T-cell (primary cell): ENCODE measurements at places on chromosomes 7 and 10. TPM values are rescaled to one million over a fixed set of nuclear protein-coding genes. Genes with fewer than 3 reads are reported as not detected.

DNA sequence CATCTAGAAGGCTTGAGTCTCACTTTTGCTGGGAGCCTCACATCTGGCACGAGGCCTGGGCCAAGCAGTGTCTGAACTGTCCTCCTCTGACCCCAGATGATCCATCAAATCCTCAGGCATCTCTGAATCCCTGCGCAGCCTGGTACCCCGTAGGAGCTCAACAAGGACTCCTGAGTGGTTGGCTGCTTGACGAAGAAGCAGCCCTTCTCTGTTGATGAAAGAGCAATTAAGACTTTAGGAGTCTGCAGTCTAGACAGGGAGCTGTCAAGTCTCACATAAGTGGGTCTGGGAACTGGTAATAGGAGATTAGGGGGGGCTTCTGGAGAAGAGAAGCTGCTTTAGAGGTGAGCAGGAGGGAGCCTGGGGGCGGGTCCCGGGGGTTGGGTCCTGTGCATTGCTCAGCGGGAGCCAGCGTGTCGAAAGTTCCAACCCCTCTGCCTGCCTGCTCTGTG lies 326.0 kb downstream of the RPS24 start:
- no peak for DNase-seq

GRCh38 chr7:36080843-36081242 lies 72.2 kb upstream of the EEPD1 start:
- no peak for DNase-seq

DNA sequence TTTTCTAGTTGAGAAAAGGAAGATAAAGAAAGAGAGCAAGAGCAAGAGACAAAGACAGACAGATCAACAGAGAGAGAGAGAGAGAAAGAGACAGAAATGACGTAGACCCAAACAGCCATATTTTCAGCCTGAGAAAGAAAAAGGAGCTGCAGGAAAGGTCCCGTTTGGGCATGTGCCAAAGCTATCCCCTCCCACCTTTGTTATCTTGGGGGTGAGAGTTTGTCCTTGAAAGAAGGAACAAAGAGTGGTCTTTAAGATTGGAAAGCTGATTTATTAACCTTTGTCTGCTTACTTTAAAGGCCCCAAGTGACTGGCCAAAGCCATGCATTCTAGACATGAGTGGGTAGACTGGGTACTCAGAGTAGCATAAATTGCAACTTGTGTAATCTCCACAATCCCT lies 98.2 kb downstream of the AOAH start:
- DNase-seq: no peak

DNA sequence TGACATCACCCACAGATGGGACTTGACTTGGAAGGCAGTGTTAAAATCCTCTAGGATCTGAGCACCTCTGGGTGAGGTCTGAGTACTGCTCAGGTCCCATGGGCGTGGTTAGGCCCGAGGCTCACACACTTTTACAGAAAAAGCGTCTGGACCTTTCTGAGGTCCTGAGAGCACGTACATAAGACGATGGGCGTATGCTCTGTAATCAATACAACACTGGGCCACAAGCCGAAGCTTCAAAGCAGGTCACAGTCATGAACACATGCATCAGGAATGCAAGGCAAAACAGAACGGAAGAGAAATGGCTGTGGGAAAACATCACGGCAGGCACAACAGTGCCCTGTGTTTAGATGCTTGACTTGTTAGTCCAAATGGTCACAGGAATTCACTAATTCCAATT lies 112.2 kb downstream of the LARP4B start:
- DNase-seq: no peak

GRCh38 chr7:30799976-30800661 lies 28.9 kb downstream of the MINDY4 start:
- no peak for DNase-seq

GIMAP7 gene
- 84.2 TPM for total RNA-seq

SP8 gene
- total RNA-seq: not detected

KCNMA1 gene
- 0.14 TPM for total RNA-seq

ZNF107 gene
- 15.1 TPM for total RNA-seq

- DNase-seq: no peak
These were observed 61.6 kb downstream of the ZNF277 start for GRCh38 chr7:112267944-112268691.

DNA sequence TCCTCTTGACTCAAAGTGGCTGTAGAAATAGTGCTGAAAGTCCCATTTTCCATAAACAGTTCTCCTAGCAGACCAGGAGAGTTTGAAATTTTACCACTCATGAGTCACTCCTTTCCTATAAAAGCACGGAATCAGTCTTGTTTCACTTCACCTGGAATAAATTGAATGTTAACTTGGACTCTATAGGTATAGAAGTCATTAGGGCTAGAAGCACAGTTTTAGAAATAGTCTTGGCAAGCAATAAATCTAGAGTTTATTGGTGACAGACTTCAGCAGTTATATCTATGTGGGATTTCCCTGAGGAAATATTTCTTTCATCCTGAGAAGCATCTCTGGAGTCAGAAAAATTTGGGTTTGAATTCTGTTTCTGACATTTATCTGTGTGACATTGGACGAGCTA lies 212.4 kb downstream of the RNLS start:
- no peak for DNase-seq

DNA sequence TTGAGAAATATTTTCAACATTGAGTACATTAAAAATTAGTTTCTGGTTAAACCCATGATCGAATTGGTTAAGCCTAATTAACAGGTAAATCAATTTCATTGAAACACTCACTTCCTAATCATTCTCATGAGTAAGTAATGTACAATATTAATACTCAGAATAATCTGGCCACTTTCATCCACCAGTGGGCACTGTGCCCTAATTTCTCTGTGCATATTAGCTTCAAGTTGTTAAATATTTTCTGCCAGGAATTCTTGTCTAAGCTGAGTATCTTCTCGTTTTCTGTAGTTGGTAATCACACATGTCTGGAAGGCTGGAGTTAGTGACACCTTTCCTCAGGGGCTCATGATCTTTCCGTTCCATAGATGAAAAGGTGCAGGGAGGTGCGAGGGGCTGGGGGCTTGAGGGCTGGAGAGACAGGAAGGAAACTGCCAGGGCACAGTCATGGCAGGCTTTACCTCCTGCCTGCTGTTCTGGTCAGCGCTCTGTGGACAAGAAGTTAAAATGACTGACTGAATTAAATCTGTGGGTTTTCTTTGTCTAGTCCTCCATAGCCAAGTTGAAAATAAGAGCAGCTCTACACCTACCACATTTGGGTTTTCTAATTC lies 71.9 kb downstream of the WIPF3 start:
- DNase-seq: no peak

OR2A1 gene
- not detected for total RNA-seq

DNA sequence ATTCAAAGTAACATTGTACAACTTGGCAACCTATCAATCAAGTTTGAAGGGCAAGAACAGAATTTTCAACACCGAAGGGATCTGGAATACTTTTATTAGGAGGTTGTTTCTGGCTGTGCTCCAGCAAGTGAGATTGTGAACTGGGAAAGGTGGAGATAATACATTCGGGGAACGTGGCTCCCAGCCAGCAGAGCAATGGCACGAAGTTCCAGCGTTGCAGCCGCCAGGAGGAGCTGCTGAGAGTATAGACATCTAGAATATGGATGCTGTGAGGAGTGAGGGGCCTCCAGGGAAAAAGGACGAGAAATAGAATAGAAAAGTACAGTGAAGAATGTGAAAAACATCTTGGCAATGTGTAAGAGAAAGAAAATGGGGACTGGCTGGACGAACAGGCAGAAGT lies 69.5 kb downstream of the TCERG1L start:
- no peak for DNase-seq

ABCB8 gene
- 73.5 TPM for total RNA-seq

MMP21 gene
- total RNA-seq: 0.44 TPM

POM121C gene
- 113 TPM for total RNA-seq

GRCh38 chr10:132574783-132575319 lies 37.3 kb downstream of the INPP5A start:
- DNase-seq: no peak

DNA sequence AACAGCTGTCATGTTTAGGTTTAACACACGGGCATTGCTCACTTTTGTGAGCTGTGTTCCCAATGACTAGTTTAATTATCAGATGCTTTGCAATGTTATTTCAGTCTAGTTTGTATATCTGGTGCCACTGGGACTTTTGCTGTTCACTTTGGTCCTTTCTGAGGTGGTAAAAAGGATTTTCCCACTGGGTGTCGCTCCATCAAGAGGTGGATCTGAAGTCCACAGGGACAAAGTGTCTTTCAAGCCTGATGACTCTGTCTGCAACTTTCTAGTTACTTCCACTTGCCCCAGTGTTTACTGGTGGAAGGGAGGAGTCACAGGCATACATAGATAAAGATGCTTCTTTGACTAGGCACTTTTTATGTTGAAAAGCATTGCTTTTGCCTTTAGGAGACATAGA lies 242.2 kb downstream of the HGF start:
- DNase-seq: no peak

CHAT gene
- not detected for total RNA-seq

EEF1AKMT2 gene
- total RNA-seq: 18.6 TPM

- no peak for DNase-seq
These were observed 20.4 kb downstream of the HTR7 start for GRCh38 chr10:90837486-90837885.

WDR86 gene
- total RNA-seq: 26.0 TPM

FAM221A gene
- total RNA-seq: 7.8 TPM

CFAP46 gene
- not detected for total RNA-seq
